AG08395 (cell line): ENCODE measurements at places on chromosomes 6 and 20.

DNA sequence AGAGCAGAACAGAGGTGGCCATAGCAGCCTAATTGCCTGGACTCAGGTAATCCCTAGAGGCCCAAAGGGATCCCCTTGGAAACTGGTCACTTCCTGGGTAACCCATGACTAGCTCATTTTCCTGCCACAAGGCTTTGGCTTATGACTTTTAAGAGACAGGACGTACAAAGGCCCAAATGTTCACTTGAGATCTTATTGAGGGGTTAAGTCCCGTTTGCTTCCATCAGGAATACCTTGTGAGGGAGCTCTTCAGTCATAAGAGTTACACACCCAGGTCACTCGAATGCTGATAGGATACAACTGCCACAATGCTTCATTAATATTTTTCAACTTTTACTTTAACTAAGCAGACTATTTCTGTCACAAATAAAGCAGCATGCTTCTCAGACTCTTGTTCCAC lies 51.7 kb downstream of the TMEM170B start:
- DNase-seq, result no peak

DNA sequence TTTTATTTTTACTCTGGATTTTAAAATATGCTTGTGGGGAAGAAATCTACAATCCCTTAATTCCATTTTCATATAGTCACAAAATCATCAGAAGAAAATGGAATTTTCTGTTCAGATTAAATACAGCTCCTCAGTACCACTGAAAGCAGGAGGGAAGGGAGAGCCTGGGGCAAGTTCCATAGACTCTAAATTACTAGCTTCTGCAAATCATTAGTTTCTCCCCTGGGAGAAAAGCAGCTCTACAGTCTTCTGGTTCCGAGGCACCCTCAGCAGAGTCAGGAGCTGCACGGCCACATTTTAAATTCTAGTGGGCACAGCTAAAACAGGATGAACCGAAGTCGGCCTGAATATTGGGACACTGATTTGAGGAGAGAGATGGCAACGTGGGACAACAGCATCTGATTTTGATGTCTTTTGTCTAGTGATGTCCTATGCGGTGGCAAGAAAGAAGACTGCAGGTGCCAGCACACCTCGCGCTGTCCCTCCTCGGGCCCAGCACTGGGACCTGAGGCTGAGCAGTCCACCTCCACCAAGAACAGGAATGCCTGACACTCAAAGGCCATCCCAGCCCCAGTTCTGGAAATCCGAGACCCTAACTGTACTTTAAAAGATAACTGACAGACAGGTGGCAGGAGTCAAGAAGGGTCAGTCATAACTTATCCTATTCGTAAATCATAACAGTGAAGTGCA lies 90.7 kb downstream of the FOXC1 start:
- no peak for DNase-seq

- peak; percentile 78 for DNase-seq
Observed at GRCh38 chr6:85643537-85644278, 1.0 kb upstream of the SYNCRIP start.

DNA sequence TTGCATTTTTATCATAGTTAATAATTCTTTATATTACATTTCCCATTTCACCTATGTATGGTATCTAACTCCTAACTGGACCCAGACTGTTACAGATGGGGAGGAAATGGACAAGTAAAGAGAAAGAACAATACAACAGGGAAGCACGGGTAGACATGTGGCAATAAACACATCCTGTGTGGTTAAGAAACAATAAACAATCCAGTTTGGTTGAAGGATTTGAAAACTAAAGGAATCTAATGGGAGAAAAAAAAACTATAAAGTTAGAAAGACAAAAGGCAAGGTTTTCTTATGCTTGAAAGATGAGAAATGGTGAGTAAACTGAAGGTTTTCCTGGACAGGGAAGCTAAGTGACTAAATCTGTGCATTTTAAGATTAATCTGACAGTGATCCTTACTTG lies 34.9 kb upstream of the ALDH8A1 start:
- peak; percentile 31 for DNase-seq

DNA sequence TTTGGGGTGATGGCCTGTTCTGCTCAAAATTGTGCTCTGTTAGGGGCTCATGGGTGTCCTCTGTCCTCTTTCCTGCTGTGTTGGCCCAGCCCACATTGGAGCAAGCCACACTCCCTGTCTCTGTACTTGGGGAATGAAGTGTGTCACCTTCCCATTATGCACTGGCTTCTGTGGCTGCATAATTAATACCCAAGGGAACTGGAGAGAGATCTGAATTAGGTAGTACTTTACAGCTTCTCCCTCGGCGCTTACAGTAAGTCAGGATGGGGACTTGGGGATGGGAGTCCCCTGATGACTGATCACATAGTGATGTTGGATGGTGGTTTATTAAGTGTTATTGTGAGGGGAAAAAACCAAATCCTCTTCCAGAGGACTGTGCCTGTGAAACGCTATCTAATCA lies 116.6 kb downstream of the FOXO3 start:
- no peak for DNase-seq

DNA sequence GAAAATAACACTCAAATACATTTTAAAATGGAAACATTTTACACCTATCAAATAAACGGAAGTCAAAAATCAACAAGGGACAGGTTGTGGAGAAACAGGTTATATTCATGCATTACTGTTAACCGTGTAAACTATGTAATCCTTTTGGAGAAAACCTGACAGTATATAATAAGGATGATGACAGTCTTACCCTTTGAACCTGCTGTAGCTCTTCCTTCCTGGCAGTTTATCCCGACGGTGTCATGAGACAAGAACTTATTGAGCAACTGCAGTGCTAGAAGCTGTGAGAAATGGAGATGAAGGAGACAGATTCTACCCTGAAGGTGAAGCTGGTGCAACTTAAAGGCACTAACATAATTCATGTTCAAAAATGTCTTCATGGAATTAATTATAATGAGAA lies 76.7 kb downstream of the PLEKHG1 start:
- DNase-seq, result no peak

DNA sequence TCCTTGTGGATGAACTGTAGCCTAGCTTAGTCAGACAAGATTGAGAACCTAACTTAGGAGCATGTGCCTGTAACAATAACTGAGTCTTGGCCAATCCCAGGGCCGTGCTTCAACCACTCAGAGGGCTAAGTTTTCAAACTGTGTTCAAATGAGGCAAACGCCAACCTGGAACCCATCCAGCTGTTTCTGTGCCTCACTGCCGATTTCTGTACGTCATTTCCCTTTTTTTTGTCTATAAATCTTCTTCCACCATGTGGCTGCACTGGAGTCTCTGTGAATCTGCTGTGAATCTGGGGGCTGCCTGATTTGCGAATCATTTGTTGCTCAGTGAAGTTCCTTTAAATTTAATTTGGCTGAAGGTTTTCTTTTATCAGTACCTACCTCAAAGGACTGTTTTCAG lies 115.0 kb upstream of the CHD6 start:
- no peak for DNase-seq

- DNase-seq, result peak; percentile 51
Observed at GRCh38 chr20:44720997-44721784, 6.0 kb downstream of the CCN5 start.

- no peak for DNase-seq
Observed at GRCh38 chr6:13235339-13235738, 93.0 kb downstream of the TBC1D7 start.

DNA sequence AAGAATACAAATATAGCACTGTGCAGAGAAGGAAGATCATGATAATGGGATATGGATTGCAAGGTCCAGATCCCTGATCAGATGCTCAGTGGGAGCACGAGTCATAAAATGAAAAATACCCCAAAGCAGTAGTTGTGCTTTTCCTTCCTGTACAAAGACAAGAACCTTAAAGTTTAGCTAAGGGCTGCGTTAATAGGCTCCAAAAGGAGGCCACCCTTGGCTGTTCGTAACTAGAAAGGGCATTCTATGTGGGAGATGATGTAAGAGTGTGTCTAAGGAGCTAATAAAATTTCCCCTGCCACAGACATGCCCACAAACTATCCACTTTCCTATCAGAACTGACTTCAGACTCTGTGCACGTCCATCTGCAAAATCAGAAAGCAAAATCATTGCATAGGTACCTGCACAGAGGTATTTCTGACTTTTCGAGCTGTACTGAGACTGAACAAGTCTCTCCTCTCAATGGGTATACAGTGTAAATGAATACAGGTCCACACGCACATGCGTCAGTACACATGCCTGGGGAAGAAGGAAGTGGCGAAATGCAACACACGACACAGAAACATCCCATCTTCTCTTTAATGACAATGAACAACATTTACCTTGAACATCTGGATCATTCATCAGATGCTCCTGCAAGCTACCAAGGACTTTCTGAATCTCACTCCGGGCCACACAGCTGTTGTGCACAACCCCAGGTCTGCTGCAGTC lies 16.9 kb upstream of the ANKRD60 start:
- no peak for DNase-seq

DNA sequence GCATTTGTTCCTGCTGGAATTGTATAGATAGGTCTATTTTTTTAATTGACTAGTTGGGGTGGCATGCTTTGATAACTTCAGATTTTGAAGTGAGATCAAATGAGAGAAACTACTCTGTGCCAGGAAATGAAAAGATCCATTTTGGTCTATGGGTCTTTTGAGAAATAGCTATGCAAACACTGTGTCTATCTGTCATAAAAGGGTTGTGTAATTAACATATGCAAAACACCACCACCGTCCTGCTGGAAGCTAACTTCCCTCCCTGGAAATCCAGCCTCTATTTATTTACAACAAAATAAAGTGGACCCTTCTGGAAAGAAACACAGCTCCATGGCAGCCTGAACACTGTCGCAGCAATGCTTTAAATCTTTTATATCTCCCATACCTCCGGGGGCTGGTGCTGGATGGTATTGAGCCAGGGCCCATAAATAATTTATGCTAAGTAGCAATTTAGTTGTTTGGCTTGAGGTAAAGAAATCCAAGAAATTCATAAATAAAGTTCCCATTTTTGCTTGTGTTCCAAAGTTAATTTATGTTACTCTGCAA lies 244.2 kb upstream of the POU3F2 start:
- no peak for DNase-seq

- DNase-seq, result no peak
Observed at GRCh38 chr6:32589596-32590449, at the start of gene HLA-DRB1. TSS of gene HLA-DRB1 (minus strand) at chr6:32589848. CDS start at chr6:32589742, 106 bp downstream.

GRCh38 chr6:132650429-132650828 lies 8.6 kb downstream of the TAAR1 start:
- DNase-seq, result no peak

GRCh38 chr20:58970146-58970545 lies 10.9 kb upstream of the NELFCD start:
- no peak for DNase-seq

DNA sequence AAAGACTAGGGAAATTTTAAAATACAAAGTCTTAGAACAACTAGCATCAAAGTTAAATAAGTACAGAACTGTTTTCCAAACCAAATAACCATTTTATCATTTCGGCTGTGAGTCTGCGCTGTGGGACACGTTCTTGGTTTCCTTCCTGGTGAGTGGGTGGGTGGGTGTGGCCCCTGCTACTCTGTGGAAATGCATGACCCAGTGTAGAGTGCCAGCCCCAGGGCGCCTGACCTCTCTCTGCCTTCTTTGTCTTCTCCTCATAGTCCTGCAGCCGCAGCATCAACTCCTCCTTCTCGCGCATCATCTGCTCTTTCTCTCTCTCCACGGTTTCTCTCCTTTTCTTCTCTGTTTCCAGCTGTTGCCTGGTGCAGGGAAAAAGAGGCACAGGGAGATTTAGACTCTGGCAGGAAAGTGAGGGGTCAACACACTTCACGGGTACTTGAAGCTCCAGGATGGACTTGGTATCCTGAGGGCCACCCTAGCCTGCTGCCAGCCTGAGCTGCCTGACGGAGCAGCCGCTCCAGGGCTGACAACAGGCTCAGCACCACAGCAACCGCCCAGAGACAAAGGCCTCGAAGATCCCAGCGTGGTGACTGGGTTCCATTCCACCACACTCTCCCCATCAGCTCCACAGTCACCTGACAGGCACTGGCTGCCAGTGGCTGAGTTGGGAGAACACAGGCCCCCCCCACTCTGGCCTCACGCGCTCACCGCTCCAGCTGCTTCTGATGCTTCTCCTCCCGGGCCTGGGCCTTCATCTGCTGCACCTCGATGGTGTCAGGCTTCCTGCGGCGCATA lies 48.4 kb downstream of the EZR start:
- DNase-seq, result no peak

- DNase-seq, result no peak
Observed at GRCh38 chr6:147468634-147469033, 39.9 kb upstream of the SAMD5 start.

- no peak for DNase-seq
Observed at GRCh38 chr6:47007657-47008396, 34.3 kb downstream of the ADGRF1 start.

DNA sequence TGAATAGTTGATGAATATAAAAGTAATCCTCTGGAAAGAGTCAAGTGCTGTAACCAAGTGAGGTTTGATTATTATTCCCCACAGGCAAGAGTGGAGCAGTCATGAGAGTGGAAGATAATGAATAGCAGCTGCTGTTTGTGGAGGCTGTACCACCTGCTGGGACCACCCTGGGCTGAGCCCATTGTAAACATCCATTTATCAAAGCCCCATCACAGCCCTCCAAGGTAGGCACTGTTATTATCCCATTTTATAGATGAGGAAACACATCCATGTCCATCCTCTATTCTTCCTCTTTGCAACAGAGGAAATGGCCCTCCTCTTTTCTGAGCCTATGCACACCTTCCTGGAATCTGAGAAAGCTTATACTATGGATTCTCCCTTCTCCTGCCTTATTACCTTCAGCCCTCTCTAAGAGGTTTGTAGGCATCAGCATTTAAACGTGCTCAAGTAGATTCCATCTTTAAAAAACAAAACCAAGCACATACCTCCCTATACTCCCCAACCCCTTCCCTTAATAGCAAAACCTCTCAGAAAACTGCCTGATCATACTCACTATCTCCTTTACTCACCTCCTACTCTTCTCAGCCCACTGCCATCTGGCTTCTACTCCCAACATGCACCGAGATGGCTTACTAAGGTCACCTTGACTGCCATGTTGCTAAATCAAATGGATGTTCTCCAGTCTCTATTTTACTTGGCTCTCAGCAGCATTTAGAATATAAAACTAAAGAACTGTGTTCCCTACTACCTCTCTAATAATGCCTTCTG lies 37.1 kb downstream of the CDH22 start:
- no peak for DNase-seq

GRCh38 chr6:30325150-30325872 lies 1.4 kb upstream of the TRIM39 start:
- peak; percentile 68 for DNase-seq
